ENCODE measurements at places on chromosomes 12 and 14. TPM values are rescaled to one million over a fixed set of nuclear protein-coding genes. Genes with fewer than 3 reads are reported as not detected.

GRCh38 chr12:108722992-108723766 is 8.1 kb downstream of the CORO1C start:
- no peaks in the 10 kb centered on the region for H3K36me3 ChIP-seq
- H3K4me3 ChIP-seq = no peak overlapping the region
- peaks cover 78% of the 10 kb centered on the region for H3K4me1 ChIP-seq

DNA sequence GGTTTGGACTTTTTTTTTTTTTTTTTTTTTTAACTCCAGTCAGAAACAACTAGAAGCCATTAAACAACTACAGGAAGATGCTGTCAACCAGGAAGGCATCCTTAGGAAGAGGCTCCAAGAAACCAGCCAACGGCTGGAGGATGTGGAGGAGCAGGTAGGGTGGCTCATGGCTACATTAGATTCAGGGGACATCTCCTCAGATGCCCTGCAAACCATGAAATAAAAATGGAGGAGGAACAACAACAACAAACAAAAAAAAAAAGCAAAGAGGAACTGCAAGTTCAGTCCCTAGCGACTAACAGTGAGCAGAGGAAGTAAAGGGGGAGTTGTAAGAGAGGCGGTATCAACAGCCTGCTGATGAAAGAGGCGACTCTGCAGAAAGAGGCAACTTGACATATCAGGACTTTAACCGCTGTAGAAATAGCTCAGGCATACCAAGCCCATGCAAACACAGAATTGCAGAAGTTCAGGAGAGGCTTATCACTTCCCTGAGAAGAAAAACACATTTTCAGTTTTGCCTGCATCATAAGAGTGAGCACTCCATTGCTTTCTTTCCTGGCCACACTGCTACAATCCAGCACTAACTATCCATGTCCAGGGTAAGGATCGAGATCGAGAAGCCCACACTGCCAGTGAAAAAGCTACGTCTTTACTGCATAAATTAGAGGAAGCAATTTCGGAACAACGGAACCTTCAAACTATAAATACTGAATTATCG is 103.5 kb upstream of the BCAT1 start:
- no peak for DNase-seq
- peaks cover 6% of the 10 kb centered on the region for H3K4me1 ChIP-seq
- H3K36me3 ChIP-seq = no peaks in the 10 kb centered on the region
- H3K27me3 ChIP-seq = no peaks in the 10 kb centered on the region

DNA sequence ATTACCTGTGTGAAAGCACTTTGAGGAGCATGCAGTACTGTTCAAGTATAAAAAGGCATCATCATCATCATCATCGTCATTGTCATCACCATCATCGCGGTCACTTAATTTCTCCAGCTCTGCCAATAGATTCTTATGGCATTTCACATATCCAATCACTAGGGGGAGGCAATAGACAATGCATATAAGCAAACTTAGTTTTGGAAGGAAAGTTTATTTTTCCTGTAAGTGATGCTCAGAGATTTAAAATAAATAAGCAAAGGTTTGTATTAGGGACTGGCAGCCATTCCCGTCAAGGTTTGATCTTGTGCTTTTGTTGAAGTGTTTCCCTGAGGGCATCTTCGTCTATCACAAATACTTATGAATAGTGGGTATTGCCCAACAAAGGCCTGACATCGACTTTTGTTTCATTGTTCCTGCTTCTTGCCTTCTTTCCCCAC is 127.4 kb downstream of the KTN1 start:
- H3K27me3 ChIP-seq = no peaks in the 10 kb centered on the region
- DNase-seq = no peak
- no peaks in the 10 kb centered on the region for H3K4me1 ChIP-seq

GRCh38 chr14:96660667-96661066 is 136.5 kb upstream of the VRK1 start:
- no peak for DNase-seq
- H3K4me1 ChIP-seq = no peaks in the 10 kb centered on the region
- H3K36me3 ChIP-seq = no peaks in the 10 kb centered on the region
- H3K27me3 ChIP-seq = no peaks in the 10 kb centered on the region

DNA sequence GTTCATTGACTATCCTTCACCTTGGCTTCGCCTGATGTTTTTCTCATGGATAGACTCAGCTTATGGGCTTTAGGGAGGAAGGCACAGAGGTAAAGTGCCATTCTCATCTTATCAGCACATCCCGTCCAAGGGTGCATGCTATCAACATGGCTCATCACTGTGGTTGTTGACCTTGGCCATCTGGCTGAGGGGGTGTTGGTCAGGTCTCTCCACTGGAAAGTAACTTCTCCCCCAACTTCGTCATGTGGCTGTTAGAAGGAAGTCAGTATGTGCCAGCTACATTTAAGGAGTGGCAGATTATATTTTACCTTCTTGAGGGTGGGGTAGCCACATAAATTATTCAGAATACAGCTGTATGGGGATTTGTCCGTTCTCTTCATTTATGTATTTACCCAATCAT is 68.9 kb downstream of the EML1 start:
- peaks cover 4% of the 10 kb centered on the region for H3K36me3 ChIP-seq
- DNase-seq = no peak
- H3K27me3 ChIP-seq = no peaks in the 10 kb centered on the region
- no peaks in the 10 kb centered on the region for H3K4me1 ChIP-seq
- no peak overlapping the region for H3K27ac ChIP-seq

DNA sequence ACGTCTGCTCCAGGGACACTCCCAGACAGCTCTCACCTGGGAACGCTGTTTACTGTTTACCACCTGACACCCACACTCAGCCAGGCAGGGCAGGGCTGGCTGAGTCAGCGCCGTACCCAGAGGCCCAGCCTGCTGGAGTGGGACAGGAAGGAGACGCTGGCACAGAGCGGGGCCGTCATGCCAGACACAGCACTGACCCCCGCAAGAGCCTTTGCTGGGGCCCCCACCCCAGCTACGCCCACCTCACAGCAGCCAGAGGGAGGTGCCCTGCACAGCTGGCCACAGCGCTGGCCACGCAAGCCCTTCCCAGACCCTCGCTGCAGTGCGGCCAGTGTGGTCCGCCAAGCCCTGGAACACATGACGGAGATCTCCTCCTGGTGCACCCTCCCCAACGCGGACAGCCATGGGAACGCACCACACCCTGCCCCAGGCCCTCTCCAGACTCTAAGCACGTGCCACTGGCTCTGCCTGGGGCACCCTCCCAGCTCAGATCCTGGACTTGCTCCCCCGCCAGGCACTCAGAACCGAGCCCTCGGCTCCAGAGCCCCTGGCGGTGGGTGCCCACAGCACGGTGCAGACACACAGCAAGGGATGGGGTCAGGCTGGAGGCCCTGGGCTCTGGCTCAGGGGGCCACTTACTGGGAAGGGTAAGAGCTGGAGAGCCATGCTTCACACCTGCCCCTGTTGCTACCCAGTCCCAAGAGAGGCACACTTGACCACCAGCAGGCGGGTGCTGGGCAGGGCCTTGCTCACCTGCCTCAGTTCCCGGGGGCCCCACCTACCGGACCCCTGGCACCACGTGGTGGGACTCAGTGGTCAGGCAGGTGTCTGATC is 5.7 kb downstream of the AHNAK2 start:
- peak overlapping the region; percentile 31 for H3K4me3 ChIP-seq
- H3K27ac ChIP-seq = peak overlapping the region; percentile 99
- H3K4me1 ChIP-seq = peaks cover 94% of the 10 kb centered on the region
- no peaks in the 10 kb centered on the region for H3K27me3 ChIP-seq
- peak; percentile 95 for DNase-seq

- no peak for DNase-seq
- H3K27ac ChIP-seq = no peak overlapping the region
- no peak overlapping the region for H3K4me3 ChIP-seq
- H3K36me3 ChIP-seq = no peaks in the 10 kb centered on the region
Measured at GRCh38 chr12:3897371-3897971, 24.3 kb upstream of the PARP11 start.

GRCh38 chr14:35399083-35399937 is 5.2 kb downstream of the NFKBIA start:
- peaks cover 15% of the 10 kb centered on the region for H3K36me3 ChIP-seq
- H3K27me3 ChIP-seq = no peaks in the 10 kb centered on the region
- no peak for DNase-seq
- H3K4me1 ChIP-seq = peaks cover 58% of the 10 kb centered on the region
- H3K4me3 ChIP-seq = no peak overlapping the region

Gene COX14
- total RNA-seq = 74.4 TPM

Gene SDSL
- not detected for total RNA-seq
